ENCODE measurements at places on chromosomes 16 and 17.

- no peak for DNase-seq
Measured at GRCh38 chr17:6186998-6187397, 116.8 kb downstream of the WSCD1 start.

GRCh38 chr17:56891751-56892150 is 22.1 kb downstream of the TRIM25 start:
- no peak for DNase-seq

- DNase-seq, result no peak
Measured at GRCh38 chr17:76137001-76137350, 4.1 kb downstream of the FOXJ1 start.

GRCh38 chr16:14632693-14633569 is at the start of gene BFAR:
BFAR (plus strand) TSS chr16:14632951; CDS start chr16:14644347, 11,396 bp downstream.
- DNase-seq, result peak; percentile 86

GRCh38 chr16:11066261-11066870 is 122.0 kb downstream of the CLEC16A start:
- no peak for DNase-seq

DNA sequence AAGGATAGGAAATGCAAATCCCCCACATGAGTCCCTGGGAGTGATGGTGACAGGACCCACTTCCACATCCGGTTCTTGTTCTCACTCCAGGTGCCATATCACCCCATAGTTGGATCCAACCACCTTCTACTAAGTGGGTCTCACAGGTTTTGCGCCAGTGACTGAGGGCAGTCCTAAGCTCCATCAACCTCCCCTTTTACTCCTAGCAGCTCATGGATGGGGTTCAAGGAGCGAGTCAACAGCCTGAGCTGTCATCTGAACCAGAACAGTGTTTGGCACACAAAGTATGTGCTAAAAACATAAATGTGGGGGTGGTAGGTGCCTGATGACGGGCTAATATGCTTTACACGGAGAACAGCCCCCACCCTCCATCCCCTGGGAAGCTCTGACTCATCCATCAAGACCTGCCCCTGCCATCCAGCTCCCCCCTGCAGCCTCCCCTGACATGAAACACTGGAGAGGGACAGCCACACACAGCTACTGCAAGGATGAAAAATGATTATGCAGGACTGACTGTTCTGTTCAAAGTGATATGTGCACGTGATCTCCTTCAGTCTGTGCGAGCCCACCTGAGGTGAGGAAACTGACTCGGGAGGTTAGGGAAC is 143.2 kb upstream of the CDH5 start:
- no peak for DNase-seq

- DNase-seq, result no peak
Measured at GRCh38 chr17:31692632-31693031, 166.4 kb downstream of the COPRS start.

DNA sequence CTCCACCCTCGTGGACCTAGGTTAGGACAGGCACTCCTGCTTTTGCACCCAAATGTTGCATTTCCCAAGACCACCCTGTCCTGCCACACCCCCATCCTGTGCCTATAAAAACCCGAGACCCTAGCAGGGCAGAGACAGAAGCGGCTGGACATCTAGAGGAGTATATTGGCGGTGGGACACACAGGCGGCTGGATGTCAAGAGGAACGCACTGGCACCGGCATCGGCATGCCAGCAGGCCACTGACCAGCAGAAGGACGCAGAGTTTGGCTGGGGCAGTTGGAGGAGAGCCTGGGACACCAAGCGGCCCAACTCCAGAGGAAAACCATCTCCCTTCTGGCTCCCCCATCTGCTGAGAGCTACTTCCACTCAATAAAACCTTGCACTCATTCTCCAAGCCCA is 14.7 kb upstream of the WFIKKN2 start:
- no peak for DNase-seq

- DNase-seq, result no peak
Measured at GRCh38 chr17:56231252-56231651, 78.0 kb downstream of the ANKFN1 start.

DNA sequence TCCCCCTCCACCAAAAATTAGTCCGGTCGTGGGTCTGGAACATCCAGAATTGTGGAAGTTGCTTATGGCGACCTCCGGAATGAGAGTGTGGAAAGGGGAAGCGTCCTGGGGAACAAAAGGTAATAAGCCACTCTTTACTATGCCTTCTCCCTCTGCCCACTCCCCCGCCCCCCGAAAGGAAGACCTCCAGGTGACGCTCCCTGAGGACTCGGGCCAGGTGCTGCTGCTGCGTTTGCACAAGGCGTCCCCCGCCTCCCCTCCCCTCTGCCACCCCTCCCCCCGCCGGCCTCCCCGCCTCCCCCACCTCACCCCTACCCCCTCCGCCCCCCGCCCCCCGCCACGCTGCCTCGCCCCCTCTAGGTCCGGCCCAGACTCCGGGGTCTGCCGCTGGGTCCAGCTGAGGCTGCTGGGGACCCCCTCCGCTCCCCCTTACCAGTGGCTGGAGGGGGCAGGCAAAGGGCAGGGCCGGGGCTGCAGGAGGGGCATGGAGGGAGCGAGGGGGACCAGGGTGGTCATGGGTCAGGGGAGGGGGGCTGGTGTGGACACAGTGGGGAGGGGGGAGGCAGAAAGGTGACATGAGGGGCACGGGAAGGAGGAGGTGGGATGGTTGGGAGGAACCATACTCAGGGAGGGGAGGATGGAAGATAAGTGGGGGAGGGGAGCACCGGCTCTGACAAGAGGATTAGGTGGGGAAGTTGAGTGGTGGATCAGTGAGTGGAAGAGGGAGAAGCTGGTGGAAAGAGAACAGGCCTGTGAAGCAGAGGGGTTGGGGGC is 23.6 kb downstream of the ALOX12B start:
- DNase-seq, result no peak

DNA sequence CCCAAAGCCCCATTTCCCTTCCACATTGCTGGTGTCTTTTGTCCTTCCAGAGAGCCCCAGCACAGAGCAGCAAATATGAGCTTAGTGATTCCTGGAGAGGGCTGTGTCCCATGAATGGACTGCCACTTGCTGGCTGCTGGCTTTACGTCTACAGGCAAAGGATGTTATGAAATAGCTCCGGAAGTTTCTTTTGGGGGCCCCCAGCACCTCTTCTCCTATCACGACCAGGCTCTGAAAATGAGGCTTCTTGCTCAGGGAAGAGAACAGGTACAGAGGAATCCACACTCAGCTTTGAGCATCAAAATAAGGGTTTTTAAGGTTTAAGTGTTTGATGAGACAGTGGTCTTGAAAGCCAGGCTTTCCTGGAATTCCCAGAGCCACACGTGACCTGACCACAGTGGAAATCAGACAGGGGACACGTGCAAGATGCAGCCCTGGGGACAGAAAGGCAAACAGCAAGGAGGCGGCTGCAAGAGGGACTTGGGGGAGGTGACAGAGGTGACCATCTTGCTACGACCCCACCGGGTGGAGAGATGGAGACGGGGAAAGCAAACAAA is 58.1 kb downstream of the ZDHHC7 start:
- no peak for DNase-seq

DNA sequence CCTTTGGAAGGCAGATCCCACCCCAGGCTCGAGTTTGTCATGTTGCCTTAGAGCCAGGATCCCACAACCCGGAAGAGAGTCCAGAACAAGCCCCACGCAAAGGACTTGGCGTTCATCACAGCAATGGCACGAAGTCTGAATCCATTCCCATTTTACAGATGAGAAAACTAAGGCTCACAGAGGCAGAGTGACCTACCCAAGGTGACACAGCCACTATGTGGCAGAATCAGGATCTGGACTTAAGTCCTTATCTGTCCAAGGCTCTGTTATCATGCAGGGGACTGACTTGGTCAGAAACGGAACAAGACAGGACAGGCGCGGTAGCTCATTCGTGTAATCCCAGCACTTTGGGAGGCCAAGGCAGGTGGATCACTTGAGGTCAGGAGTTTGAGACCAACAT is 86.5 kb downstream of the GSG1L start:
- no peak for DNase-seq

DNA sequence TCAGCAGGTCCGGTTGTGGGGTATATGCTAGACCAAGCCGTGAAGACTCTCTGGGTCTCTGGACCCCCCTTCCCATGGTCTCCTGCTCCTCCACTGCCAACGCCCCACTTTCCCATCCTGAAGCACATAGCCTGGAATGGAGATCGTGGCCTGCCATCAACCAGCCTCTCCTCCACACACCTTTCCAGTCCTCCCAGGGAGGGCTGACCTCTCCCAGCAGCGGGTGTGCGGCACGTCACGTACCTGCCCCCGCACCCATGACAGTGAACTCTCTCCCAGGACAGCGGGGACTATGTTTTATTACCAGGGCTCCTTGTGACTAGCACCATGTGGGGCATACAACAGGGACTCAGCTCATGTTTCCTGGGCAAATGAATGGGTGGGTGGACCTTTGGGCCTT is 1.8 kb downstream of the PRM3 start:
- DNase-seq, result no peak

DNA sequence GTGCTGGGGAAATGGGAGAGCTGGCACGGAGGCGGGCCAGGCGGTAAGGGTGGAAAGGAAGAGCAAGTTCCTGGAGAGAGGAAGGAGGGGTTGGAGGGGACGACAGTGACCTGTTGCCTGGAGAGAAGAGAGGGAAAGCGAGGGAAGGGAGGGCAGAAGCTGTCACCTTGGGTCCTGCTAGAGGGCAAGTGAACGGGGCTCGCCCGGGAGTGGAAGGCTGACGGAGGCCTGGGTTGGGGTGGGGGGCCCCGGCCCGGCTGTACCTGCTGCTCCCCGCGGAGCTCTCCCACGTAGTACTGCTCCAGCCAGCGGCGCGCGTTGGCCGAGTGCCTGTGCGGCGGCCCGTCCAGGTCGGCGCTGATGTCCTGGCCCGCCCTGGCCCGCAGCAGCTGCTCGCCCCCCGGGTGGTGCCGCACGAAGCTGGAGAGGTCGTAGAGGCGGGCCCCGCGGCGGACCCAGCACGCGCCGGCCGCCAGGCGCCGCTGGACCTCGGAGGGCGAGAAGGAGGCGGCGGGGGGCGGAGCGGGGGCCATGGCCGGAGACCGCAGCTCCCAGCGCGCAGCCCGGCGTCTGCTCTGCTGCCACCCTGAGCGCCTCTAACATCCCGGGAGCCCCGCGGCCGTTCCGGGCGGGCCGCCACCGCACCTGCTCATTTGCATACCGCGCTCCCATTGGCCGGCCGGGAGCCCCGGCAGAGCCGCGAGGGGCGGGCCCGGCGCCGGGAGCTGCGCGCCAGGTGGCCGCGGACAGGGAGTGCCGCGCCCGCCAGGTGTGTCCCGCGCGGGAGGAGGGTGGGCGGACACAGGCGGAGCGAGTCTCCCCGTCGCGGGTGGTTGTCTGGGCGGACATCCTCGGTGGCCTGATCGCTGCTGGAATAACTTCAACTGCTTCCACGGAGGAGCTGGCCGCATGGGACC is at the start of gene FA2H:
Gene FA2H (minus strand): TSS at position 598 of the 917 bp plus-strand sequence. CDS start 65 bp downstream, at position 533.
- DNase-seq, result no peak

- no peak for DNase-seq
Measured at GRCh38 chr16:9874219-9874618, 308.0 kb downstream of the GRIN2A start.

DNA sequence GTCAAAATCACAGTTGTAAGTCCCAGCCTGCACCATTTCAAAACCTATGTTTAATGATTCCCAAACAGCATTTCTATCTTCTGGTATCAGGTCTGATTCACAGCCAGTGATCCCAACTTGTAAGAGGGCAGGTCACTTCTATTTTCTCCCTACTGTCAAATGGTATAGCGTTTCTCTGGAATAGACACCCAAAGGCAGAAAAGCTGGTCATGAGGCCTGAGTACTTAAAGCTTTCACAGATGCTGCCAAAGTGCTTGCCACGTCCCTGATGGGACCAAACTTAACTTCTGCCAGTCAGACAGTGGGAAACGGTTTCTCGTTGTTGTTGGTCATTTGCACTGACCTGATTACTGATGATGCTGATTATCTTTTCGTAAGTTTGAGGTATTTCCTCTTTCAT is 43.4 kb downstream of the CYTH1 start:
- DNase-seq, result no peak

- no peak for DNase-seq
Measured at GRCh38 chr16:508884-509736, 18.4 kb upstream of the CAPN15 start.

DNA sequence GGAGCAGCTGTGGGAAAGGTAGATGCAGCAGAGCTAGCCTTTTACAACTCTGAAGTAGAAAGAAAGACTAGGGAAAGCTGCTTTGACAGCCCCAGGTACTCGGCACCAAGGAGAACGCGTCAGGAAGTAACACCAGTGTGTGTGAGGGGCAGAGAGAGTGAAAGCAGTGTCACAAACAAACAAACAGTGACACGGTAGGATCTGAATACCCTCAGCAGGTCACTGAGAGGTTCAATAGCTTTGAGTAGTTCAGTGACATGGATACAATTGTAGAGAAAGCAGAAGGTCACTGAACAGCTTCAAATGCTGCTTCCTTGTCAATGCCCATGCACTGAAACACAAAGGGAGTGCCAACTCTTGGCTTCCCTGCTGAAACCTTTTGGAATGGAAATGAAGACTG is 150.3 kb upstream of the C17orf78 start:
- no peak for DNase-seq

DNA sequence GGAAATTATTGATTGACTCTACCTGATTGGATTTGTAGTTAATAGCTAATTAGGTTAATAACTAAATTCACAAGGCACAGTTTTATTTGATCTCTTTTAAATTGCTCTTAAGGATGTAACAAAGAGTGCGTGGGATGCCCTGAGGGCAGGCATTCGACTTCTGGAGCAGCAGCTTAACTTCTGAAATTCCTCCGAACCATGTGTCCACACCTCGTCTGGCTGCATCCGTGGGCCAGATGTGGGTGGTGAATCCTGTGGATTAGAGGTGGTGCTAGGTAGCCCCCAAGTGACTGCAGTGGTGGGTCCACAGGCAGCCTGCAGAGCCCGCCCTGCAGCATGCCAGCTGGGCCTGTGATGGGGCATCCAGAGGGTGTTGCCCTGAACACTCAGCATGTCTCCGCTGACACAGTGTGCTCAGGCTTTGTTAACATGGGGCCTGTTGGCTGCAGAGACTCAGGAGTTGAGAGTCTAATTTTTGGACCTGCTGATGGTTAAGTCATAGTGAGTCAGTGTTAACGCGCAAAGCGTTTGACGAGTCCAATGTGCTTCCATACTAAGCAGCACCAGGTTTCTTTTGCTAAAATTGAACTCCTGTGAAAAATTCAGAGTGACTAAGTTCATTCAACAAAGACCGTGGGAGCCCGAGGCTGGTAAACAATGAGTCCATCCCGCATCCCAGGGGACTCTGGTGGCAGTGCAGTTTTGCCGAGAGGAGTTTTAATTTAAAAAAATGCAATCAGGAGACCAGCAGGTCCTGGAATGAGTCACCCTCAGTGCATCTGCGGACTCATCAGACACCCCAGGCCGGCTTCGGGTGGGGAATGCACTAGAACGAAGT is 3.8 kb upstream of the NPB start:
- peak; percentile 56 for DNase-seq

DNA sequence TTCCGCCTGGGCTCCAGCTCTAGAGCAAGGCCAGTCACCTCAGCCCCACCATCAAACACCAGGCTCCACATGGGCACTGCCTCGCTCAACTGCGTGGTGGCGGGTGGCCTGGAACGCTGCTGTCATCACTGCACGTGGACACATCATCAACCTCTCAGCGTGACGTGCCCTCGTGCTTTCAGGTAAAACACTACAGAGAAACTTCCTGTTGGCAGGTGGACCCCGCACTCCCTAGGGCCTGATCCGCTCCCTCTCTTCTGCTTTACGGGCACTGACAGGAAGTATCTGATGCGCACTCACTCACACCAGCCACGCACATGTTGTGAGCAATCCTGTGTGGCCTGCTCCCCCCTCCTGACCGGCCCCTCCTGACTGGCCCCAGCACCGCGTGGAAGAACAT is 87.4 kb downstream of the ANKRD11 start:
- DNase-seq, result no peak

GRCh38 chr17:81340607-81341515 is 45.8 kb upstream of the SLC38A10 start:
- DNase-seq, result no peak
